ENCODE measurements at places on chromosomes 16 and 17.

GRCh38 chr16:77148121-77148520, 42.9 kb upstream of the MON1B start:
- DNase-seq: no peak

GRCh38 chr17:72134608-72135394, 14.0 kb downstream of the SOX9 start:
- DNase-seq: no peak

DNA sequence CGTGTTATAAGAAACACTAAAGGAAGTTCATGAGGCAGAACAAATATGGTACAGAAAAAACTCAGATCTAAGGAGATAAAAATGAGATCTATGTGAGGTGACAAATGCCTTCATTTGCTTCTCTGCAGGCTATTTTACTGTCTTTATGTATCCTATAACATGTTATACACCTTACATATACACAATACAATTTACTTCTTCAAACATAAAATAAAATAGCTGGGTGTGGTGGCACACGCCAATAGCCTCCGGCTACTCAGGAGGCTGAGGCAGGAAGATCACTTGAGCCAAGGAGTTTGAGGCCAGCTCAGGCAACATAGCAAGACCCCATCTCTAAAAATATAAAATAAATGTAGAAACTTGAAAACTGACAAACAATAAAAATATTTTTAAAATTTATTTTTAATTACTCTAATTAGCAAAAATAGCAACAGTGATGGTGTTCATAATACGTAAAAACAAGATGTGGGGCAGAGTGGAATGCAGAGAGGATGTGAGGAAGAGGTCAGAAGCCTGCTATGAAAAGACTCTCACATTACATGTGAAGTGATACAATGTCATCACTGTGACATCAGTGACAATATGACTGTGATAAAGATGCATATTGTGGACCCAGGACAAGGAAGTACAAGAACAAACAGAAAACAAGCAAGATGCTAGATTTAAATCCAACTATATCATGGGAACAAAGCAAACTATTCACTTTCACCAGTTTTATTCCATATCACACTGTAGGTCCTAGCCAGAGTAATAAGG, 31.0 kb downstream of the VPS53 start:
- DNase-seq: no peak

DNA sequence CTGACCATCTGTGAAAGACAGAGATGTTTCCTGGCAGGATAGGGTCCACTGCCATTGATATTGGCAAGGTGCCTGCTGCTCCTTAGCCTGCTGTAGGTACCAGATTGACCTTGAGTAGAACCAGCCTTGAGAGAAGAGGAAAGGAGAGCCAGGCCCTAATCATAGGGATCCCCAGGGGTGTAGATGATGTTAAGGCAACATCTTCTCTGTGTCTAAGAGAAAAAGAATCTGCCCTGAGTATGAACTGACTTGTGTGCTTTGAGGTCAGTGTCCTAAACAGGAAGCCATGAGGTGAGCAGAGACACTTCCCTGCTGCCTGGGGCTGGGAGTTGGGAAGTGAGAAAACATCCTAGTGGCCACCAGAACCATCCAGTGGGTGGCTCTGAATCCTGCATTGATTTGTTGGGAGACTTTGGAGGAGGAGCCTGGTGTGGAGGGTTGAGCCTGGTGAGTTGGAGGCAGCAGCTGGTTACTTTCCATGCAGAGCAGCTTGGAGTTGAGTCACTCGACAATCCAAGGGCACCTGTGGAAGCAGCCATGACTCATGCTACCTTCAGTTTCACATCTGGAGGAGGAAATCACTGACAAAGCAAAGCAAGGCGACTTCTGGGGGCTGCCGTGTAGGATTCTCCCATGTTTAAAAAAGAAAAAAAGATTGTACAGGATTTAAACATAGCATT, 47.8 kb downstream of the BMERB1 start:
- no peak for DNase-seq

GRCh38 chr16:35195864-35196216, 1736.4 kb downstream of the TP53TG3F start:
- DNase-seq: no peak

GRCh38 chr16:22665803-22666202, 148.2 kb upstream of the HS3ST2 start:
- no peak for DNase-seq

- no peak for DNase-seq
Observed at GRCh38 chr16:30724641-30725417, 23.4 kb upstream of the PHKG2 start.

GRCh38 chr17:6232732-6233101, 162.5 kb downstream of the WSCD1 start:
- no peak for DNase-seq

- no peak for DNase-seq
Observed at GRCh38 chr17:73539166-73539565, 105.1 kb downstream of the SDK2 start.

- DNase-seq: no peak
Observed at GRCh38 chr16:15879255-15879811, 9.1 kb downstream of the CEP20 start.

DNA sequence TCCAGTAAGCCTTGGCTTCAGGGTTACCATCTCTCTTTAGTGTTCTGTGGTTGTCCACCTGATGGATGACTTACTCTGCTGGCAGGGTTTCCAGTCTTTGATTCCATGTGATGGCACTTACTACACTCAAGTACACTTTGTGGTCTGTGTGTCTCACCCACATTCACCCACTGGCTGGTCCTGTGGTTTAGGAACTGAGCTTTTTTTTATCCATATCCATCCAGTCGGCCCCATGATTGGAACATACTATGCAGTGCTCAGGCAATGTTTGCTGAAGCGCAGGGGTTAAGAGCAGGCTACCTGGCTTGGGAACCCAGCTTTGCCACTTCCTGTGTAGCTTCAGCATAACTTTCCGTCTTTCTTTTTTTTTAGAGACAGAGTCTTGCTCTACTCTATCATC, 2.8 kb upstream of the FUS start:
- DNase-seq: peak; percentile 48

DNA sequence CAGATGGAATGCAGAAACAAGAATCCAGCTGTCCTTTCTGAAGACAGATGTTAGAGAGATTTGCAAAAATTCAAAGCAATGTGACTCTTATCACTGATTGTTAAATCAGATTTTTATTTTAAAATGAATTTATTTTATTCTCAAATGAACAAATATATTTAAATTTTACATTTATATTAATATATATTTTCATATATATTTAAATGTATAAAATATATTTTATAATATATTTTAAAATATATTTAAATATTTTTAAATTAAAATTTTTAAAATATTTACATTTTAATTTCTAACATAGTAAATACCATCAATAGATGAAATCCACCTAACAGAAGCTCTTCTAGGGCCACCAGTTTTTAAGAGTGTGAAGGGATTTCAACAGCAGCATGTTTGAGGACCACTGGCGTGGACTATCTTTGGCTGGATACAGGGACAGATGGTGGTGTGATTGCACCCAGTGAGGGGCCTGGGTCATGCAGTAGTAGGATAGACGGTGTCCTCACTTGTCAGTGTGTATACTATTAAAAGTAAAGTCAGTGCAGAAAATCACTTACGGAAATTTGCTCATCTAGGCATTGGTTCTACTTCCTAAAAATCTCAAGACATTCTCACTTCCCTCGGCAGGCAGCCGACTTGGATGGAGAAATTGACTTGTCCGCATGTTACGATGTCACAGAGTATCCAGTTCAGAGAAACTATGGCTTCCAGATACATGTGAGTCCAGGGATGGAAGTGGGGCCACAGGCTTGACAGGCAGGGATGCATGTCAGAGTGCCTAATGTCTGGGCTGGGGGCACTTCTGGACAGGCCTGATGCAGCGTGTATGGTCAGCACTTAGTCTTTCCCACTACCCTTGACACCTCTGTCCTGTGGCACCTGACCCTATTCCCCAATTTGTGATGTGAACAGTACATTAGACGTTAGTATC, 56.3 kb downstream of the PLD6 start:
- DNase-seq: no peak

- DNase-seq: no peak
Observed at GRCh38 chr17:71338396-71338795, 782.4 kb upstream of the SOX9 start.

GRCh38 chr17:66976379-66976663, 11.8 kb downstream of the CACNG4 start:
- DNase-seq: no peak

DNA sequence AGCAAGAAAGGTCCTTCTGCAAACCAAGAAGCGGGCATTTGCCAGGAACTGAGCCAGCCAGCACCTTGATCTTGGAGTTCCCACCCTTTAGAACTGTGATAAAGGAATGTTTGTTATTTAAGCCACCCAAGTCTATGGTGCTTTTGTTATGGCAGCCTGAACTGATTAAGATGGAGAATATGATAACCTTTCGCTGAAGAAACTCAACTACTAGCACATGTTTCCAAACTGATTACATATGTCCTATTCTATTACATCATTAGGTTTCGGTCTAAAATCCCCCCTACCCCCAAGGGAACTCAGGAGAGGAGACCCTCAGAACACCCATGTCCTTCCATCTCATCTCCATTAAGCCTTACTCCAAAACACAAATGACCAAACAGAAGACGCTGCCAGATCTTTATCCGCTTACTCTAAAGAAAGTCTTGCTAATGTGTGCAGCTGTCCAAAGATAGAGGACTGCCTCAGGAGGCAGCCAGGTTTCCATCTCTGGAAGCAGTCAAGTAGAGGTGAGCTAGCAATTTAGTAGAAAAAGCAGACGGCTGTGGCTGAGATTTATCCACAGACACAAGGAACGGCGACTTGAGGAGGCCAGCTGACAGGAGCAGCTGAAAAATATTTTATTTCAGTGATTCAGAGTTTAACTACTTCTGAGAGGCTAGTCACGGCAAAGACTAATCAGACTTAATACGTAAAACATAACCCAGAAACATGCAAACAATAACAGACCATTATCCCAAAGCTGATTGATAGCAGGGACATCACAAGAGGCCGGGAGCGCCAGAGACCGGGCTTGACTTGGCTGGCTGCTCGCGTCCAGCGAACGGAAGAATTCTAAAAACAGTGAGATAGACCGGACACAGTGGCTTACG, 611.4 kb upstream of the CDH5 start:
- no peak for DNase-seq

GRCh38 chr16:55566432-55567175, at the start of gene CAPNS2:
Gene CAPNS2 (plus strand): TSS chr16:55566684. CDS start chr16:55566757, 73 bp downstream.
- DNase-seq: no peak

DNA sequence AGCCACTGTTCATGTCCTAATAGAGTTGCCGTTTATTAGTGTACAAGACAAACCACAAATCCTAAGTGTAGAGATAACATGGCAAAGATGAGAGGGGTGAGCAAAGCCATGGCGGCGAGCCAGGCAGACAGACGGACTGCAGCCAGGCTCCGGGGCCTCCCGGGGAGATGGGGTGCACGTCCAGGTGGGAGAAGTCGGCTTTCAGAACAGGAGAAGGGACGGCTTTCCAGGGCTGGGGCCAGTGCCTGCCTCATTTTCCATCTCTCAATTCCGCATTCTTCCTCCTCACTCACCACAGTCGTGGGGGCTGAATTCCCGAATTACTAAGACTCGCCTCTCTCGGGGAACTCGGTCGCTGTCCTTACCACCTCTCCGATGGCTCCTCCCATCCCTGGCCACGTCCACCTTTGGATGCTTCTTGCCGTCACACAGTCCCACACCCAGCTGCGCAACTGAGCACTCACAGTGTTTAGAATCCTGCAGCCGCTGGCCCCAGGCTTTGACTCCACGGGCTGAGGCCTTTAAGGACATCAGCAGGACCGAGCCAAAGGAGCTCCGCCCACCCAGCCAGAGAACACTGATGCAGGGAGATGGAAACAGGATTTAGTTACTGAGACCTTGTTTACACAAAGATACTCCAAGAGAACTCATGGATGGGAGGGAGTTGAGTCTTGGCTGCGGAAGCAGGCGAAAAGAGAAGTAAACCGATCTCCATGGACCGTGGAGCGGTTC, 59.7 kb downstream of the RNF112 start:
- no peak for DNase-seq

GRCh38 chr16:80837533-80838147, 33.2 kb upstream of the CDYL2 start:
- DNase-seq: no peak

- no peak for DNase-seq
Observed at GRCh38 chr16:8850279-8850885, 18.4 kb downstream of the CARHSP1 start.

DNA sequence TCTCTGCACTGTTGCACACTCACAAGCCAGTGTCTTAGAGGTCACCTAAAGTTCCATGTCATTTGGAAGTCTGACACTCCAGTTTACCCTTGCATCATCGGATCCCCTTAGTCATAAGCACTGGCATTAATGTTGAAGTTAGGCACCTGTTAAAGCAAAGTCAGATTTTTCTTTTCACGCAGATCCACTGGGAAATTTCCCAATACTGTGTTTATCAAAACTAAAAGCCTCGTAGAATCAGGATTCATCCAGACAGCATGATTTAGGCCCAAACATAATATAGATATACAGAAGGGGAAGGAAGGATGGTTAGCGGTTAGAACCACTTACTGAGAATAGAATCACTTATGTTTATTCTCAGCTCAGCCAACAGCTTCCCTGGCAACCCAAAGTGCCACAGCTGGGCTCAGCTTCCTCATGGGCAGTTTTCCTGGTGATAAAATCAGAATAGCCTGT, 30.1 kb upstream of the HAPSTR1 start:
- DNase-seq: no peak

DNA sequence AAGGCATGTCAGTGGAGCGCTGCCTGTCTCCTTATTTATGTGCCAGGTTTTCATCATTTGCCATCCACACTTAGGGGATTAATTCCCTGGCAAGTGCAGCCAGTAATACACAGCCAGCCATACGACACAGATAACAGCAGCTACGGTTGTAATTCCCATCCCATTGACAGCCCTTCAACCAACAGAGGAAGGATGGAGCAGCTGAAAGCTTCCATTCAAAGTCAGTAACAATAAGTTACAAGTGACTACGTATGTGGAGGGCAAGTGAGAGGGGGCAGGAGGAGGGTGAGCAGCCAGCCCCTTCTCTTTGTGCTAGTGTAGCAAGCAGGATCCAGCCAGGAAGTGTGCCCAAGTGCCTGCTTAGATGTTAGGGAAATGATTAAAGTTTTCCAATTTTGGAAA, 53.8 kb upstream of the LYRM9 start:
- DNase-seq: no peak

DNA sequence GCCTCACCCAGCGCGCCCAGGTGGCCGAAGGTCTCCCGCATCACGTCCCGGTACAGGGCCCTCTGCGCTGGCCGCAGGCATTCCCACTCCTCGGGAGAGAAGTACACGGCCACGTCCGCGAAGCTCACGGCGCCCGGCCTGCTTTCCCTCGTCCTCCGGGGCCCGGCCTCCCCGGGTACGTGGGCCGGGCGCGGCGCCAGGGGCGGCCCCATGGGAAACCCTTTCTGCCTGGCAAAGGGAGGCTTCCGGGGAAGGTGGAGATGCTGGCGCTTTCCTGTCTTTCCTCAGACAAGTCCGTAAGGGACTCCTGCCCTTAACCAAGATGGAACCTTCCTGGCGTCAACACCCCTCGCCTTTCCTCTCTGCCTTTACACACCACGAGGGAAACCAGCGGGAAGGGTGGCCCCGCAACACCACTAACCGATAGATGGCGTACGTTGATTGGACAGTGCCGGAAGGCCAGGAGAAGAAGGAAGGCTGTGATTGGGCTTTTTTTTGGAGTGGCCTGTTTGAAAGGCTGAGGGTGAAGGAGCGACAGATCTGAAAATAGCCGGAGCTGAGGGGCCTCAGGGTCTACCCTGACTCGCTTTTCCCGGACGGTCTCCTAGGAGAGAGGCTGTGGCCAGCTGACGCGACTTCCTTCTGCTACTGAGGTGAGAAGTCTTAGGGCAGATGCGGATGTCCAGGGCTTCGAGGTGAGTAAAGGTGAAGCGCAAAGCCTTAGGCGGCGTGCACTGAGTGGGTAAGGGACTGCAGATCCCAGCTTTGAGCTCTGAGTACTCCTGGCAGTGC, at the start of gene ZNF785:
Gene ZNF785 (minus strand): TSS at position 298 of the 792 bp plus-strand sequence. CDS start 86 bp downstream, at position 212.
- DNase-seq: peak; percentile 97

Measured in CD4-positive, alpha-beta T cell treated with Interleukin-15 for 4 hours (primary cell).